Tongue (tissue), 3 donors: ENCODE measurements at places on chromosomes 11 and 22. TPM values are rescaled to one million over a fixed set of nuclear protein-coding genes. Genes with fewer than 3 reads are reported as not detected.

DNA sequence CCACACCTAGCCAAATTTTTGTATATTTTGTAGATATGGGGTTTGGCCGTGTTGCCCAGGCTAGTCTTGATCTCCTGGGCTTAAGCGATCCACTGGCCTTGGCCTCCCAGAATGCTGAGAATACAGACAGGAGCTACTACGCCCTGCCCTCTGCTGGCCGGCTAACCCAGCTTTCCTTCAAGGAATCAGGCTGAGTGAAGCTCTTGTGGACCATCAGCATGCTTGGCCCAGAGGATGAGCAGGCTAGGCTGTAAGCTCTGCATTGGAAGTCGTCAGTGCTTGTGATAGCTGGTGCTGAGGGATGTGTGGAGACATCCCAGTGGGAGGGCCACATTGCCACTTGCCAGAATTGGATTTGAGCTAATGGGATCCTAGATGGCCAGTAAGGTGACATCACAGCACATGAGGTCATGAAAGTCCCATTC is 60.6 kb downstream of the MED15 start:
- no peak for DNase-seq

DNA sequence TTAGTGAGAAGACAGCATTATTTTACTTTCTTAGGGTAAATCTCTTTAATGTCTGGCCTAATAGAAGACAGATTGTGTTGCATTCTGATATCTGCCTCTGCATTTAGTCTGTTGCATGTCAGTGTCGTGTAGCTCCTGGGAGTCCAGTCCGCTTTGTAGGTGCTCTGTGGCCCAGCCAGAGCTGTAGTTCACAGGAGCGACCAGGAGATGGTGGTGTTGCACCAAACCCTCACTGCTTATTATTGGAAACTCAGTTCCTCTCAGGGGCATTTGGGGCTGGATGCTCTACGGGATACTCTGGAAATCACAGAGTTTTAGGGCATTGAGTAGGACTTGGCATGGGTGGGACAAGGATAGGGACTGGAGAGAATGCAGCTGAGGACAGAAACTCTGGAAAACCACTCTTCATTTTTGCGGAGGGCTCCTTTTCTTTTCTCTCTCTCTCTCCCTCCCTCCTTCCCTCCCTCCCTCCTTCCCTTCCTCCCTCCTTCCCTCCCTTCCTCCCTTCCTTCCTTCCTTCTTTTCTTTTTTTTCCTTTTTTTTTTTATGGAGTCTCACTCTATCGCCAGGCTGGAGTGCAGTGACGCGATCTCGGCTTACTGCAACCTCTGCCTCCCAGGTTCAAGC is 21.7 kb downstream of the MIAT start:
- peak; percentile 85 for DNase-seq

The OR8D1 gene
- total RNA-seq = 0.10 TPM

DNA sequence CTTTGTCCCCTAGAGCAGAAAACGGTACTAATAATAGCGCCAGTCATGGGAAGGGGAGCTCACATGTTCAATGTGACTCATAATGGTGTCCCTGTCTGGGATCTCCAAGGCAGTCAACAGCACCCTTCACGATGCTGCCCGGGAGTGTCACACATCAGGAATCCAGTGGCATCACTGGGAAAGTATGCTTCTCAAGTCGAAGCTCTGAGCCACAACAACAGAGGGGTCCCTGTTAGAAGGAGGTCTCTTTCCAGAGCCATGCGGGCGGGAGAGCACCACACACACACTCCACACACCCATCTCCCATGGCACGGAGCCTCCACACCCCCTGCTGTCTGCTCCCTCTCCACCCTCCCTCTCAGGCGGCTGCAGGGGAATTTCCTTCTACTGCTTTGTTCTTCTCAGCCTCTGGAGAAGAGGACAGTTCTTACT is 119.7 kb downstream of the ETS1 start:
- peak; percentile 47 for DNase-seq

DNA sequence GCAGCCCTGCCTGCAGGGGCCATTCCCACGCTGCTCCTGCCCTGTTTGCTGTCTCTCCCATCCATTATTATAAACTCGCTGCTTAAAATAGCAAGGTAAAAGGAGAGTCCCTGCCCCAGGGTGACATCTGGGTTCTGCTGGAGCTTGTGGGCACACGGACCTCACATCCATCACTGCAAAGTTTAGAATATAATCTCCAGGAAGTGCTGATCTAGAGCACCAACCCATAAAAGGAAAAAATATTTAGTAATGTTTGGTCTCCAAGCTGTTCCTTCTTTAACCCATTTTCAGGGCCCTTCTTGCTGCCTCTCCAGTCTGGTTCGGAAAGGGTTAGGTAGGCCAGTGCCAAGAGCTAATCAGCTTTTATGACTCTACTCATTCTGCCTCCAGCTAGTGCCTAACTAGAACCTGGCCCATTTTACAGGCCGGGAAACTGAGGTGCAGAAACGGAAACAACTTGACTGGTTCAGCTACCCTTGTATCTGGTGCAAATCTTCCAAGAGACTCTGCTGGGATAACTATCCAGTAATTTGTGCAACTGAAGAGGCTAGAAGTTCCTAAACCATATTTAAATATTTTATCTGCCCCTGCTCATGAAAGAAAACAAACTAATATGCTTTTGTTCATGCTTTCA is 37.5 kb downstream of the IRAG1 start:
- no peak for DNase-seq

- DNase-seq = peak; percentile 45
These were observed 597.2 kb upstream of the ANO3 start for GRCh38 chr11:25734591-25735211.

DNA sequence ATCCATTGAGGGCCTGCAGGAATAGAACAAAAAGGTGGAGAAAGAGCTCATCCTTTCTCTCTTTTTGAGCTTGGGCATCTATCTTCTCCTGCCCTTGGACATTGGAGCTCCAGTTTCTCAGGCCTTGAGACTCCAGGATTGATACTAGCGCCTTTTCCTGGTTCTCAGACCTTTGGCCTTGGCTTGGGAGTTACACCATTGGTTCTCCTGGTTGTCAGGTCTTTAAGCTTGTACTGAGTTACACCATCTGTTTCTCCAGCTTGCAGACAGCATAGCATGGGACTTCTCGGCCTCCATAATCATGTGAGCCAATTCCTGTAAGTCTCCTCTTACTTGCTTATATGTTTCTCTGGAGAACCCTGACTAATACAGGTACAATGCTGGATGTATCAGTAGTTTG is 72.6 kb downstream of the GRK3 start:
- DNase-seq = no peak

DNA sequence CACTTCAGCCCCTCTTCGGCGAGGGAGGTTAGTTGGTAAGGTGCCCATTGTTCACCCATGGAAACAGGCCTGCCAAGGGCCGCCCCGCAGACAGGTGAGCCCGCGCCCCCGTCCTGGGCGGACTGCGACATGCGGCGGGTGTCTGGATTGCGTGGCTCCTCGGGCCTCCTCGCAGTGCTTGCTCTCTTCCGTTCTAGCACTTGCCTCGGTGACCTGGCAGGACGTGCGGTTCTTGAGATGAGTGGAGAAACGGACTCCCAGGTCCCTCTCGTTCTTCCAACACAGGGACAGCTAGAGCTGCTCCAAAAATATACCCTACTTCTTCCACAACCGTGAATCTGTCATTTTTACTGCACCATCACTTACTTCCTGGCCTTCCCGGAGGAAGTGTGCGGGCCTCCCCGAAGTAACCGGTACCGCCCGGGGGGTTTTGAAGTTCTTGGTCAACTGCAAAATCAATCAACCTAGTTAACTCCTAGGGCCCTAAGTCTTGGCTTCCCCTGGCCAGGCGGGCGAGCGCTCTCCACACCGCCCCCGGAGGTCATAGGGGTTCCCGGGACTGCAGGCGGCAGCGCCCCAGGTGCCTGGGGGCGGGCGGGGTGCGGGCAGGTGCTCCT is 745 bp upstream of the ZBTB44 start:
- no peak for DNase-seq

GRCh38 chr11:84870486-84870885 is 756.7 kb downstream of the DLG2 start:
- DNase-seq = no peak

The NAALADL1 gene
- 6.4 TPM for total RNA-seq

- no peak for DNase-seq
These were observed 20.6 kb upstream of the TRIM44 start for GRCh38 chr11:35641964-35642363.

GRCh38 chr11:71548716-71549151 is 514 bp downstream of the KRTAP5-9 start:
- DNase-seq = peak; percentile 10

The CD6 gene
- not detected for total RNA-seq

GRCh38 chr11:11320825-11321224 is 32.2 kb downstream of the CSNK2A3 start:
- peak; percentile 20 for DNase-seq

GRCh38 chr22:45460288-45461109 is 42.2 kb upstream of the FBLN1 start:
- DNase-seq = peak; percentile 95

- DNase-seq = no peak
These were observed 78.3 kb upstream of the RASSF10 start for GRCh38 chr11:12930850-12931249.

The APOL5 gene
- 0.82 TPM for total RNA-seq

DNA sequence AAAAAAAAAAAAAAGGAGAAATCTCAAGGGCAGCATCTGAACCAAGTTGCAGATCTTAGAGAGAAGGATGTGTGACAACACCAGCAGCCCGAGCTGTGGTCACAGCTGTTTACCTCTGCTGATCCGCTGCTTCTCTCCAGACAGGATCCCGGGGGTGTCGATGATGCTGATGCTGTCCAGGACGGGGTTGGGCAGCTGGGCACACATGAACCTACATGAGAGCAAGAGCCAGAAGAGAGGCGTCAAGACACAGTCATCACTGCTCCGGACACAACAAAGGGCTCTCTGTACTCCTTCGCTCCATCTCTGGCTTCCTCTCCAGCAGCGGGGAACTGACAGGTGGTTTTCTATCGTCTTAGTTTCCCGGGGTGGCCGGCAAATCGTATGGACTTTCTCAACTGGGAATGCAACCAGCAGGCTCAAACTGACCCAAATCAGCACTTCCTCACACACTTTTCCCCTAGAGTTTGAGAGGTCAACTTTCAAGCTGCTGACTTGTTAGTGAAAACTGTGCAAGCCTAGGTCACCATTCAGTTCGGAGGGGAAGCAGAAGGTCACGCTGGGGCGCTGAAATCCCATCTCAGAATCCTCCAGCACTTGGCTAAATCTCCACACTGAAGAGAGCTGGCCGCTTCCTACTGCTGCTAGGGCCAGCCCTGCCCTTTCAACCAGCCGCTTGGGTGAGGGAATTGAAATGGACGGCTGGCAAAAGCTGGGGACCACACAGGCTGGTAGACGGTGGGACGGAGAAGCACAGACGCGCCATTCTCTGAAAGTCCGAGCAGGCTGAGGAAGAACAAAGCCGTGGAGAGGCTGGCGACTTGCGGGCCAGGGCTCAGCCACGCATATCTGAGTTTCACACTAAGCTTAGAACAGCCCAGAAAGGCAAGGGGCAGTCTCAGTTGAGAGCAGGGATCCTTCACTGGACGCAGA is 3.8 kb downstream of the EHD1 start:
- DNase-seq = peak; percentile 71

GRCh38 chr11:94128291-94128745 is 323 bp upstream of the PANX1 start:
- no peak for DNase-seq

The LRRC75B gene
- 7.6 TPM for total RNA-seq

DNA sequence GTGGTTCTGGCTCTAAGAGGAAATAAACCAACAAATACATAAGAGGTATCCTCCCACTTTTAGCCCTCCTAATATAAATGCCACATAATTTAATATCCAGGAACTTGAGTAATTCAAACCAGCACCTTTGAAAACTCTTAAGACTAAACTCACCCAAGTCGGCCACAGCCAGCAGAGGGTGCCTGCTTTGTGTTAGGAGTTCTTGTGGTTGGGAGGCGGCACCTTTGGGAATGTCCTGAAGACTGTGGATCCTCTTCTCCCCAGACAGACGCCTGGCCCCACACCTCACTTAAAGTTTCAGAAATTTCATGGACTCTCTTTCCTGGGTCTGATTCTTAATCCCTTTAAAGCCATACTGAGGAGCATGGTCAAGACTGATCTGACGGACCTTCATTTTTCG is 169.0 kb downstream of the TBC1D22A start:
- no peak for DNase-seq

- DNase-seq = no peak
These were observed 204.2 kb upstream of the MTNR1B start for GRCh38 chr11:92765082-92765840.

- DNase-seq = peak; percentile 82
These were observed 115.9 kb downstream of the CEP164 start for GRCh38 chr11:117443266-117444186.

GRCh38 chr22:40281717-40282116 is 64.6 kb upstream of the ADSL start:
- DNase-seq = peak; percentile 44

DNA sequence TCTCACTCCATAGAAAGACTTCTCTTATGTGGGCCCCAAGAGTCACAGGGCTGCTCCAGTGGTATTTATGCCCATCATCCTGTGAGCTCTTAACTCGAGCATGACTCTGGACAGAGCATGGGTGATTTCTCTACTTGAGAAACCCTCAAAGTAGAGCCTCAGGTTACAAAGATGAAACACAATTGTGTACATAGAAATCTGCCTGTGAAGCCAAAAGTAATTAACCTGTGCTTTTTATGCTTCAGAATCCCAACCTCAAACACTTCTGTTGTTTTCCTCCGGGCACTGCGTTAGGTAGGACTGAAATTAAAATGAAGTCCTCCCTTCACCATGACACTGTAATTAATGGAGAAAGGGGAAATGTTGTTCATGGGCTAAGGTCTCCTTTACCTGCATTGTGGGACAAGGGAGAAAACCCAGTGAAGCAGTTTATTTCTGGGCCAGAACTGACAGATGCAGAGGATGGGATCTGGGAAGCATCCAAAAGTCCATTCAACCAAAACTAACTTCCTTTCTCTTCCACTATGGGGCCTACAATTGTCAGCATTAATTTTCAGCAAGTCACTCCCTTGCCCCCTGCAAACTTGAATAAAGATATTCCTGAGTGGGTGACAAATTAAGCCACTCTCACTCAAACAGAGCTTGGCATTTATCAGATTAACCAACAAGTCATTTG is 24.1 kb upstream of the POU2AF1 start:
- no peak for DNase-seq

The FAM118A gene
- 25.8 TPM for total RNA-seq

The PDGFB gene
- 26.0 TPM for total RNA-seq

GRCh38 chr11:33910296-33910957 is 18.6 kb upstream of the LMO2 start:
- DNase-seq = no peak

- no peak for DNase-seq
These were observed 249.0 kb downstream of the CADM1 start for GRCh38 chr11:115255006-115255762.

DNA sequence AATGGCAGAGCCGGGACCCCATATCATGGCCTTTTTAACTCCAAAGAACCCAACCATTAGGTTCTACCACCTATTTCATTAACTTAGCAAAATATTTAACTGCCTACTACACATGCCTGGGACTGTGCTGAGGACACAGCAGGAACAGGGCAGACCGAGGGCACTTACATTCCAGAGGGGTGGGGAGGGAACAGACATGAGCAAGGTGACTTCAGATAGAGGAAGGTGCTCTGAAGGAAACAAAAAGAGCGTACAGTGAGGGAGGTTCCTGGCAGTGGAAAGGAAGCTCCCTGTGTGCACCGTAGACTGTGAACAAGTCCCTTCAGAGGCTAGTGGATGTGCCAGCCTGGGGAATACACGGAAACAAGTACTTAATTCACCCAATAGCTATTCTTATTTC is 82.8 kb downstream of the NAT10 start:
- DNase-seq = no peak

The STT3A gene
- 79.4 TPM for total RNA-seq

GRCh38 chr11:315516-315994 is 1.7 kb downstream of the IFITM1 start:
- DNase-seq = no peak

The PKP3 gene
- total RNA-seq = 39.2 TPM
